CD4-positive, alpha-beta T cell treated with Interferon gamma for 1 hour (primary cell): ENCODE measurements at places on chromosomes 3 and 15.

DNA sequence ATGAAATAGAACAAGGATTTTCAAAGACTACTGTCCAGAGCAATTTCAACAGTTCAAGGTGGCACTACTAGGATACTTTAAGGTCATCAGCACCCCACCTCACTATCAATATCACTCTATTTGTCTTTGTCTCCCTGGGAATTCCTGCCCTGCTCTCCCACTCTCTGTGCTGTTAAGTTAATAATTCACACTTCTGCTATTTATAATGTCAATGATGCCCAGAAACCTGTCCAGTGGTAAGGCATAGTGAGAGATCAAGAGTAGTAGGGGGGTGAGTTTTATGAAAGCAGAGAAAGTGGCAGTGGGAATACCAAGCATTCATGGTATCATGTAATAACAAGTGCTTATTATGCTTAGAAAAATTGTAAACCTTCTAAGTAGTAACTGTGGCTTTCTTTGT lies 7.3 kb downstream of the TMCO5A start:
- DNase-seq, result no peak

GRCh38 chr15:76614725-76615124 lies 278.2 kb downstream of the ISL2 start:
- DNase-seq, result no peak

- no peak for DNase-seq
Measured at GRCh38 chr3:24156466-24156865, 211.4 kb downstream of the NR1D2 start.

GRCh38 chr3:41224120-41224806 lies 25.0 kb downstream of the CTNNB1 start:
- DNase-seq, result no peak

GRCh38 chr3:143171141-143171980 lies 51.8 kb downstream of the CHST2 start:
- no peak for DNase-seq

- DNase-seq, result no peak
Measured at GRCh38 chr15:83320404-83320803, 35.9 kb upstream of the BNC1 start.
